Peyer's patch (tissue), 4 donors: ENCODE measurements at places on chromosomes 2 and 18. TPM values are rescaled to one million over a fixed set of nuclear protein-coding genes. Genes with fewer than 3 reads are reported as not detected.

DNA sequence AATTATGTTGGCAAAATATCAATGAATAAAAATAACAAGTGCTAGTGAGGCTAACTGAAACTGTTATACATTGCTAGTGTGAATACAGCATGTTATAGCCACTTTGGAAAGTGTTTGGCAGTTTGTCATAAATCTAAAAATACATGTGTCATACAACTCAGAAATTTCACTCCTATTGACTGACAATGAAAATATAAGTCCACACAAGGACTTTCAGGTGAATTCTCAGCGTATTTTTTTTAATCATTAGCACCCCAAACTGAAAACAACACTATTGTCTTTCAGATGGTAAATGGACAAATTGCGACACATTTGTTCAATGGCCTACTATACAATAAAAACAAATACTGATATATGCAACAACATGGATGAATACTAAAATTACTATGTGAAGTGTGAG, 884.8 kb downstream of the TRIB2 start:
- H3K36me3 ChIP-seq, result no peaks in the 10 kb centered on the region
- H3K27ac ChIP-seq, result no peak overlapping the region
- H3K4me3 ChIP-seq, result no peak overlapping the region
- no peaks in the 10 kb centered on the region for H3K4me1 ChIP-seq
- DNase-seq, result no peak

GRCh38 chr2:168312036-168312822, 64.8 kb upstream of the STK39 start:
- DNase-seq, result no peak
- H3K27ac ChIP-seq, result no peak overlapping the region
- no peaks in the 10 kb centered on the region for H3K4me1 ChIP-seq
- H3K4me3 ChIP-seq, result no peak overlapping the region
- H3K27me3 ChIP-seq, result no peaks in the 10 kb centered on the region

DNA sequence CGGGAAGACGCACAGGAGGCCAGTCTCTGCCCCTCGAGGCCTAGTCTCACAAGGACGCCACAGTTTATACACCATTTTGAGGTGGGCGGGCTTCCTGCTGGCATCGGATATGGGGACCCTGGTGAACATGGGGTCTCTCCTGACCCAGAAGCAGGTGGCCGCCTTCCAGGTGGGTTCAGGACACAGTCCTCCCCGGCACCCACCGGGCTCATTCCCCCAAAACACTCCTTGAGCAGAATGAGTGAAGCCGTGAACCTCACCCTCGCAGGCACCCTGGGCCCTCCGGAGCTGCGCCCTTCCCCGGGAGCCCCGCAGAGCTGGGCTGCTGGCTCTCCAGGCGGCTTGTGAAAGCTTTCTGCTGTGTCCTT, 6.5 kb downstream of the NFATC1 start:
- no peak for DNase-seq
- H3K27ac ChIP-seq, result peak overlapping the region; percentile 72
- H3K4me3 ChIP-seq, result no peak overlapping the region

GRCh38 chr18:48324651-48325050, 84.5 kb downstream of the ZBTB7C start:
- H3K27ac ChIP-seq, result no peak overlapping the region
- H3K36me3 ChIP-seq, result no peaks in the 10 kb centered on the region
- DNase-seq, result no peak
- no peak overlapping the region for H3K4me3 ChIP-seq
- H3K27me3 ChIP-seq, result no peaks in the 10 kb centered on the region

- H3K4me3 ChIP-seq, result no peak overlapping the region
- no peak for DNase-seq
- no peak overlapping the region for H3K27ac ChIP-seq
- no peaks in the 10 kb centered on the region for H3K27me3 ChIP-seq
- H3K4me1 ChIP-seq, result no peaks in the 10 kb centered on the region
Observed at GRCh38 chr18:2776601-2777000, 70.2 kb upstream of the EMILIN2 start.

- no peaks in the 10 kb centered on the region for H3K27me3 ChIP-seq
- no peak overlapping the region for H3K27ac ChIP-seq
- no peaks in the 10 kb centered on the region for H3K36me3 ChIP-seq
- H3K4me3 ChIP-seq, result no peak overlapping the region
- H3K4me1 ChIP-seq, result no peaks in the 10 kb centered on the region
Observed at GRCh38 chr18:10247021-10247741, 207.3 kb upstream of the APCDD1 start.

- H3K27ac ChIP-seq, result peak overlapping the region; percentile 14
- H3K4me1 ChIP-seq, result peaks cover 12% of the 10 kb centered on the region
- no peaks in the 10 kb centered on the region for H3K27me3 ChIP-seq
- peak; percentile 64 for DNase-seq
Observed at GRCh38 chr18:58097121-58097906, 53.3 kb downstream of the NEDD4L start.

DNA sequence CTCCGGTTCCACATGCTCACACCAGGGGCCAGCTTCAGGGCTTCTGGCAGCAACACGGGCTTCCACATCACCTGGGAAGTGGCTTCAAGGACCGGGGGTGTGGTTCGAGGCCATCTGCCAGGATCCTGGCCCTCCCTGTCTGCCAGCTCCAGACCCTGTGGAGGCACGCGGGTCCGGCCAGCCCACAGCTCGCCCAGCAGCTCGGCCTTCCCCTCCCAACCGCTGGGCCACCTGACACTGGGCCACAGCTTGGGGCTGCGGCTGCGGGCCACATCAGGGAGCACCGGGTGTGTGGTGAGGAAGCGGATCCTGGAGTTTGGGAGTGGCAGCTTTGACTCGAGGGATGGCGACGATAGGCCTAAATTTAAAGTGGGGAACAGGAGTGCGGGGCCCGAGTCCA, 7.0 kb downstream of the C2orf81 start:
- DNase-seq, result no peak
- H3K4me3 ChIP-seq, result peak overlapping the region; percentile 42
- H3K27ac ChIP-seq, result peak overlapping the region; percentile 55
- H3K36me3 ChIP-seq, result no peaks in the 10 kb centered on the region

DNA sequence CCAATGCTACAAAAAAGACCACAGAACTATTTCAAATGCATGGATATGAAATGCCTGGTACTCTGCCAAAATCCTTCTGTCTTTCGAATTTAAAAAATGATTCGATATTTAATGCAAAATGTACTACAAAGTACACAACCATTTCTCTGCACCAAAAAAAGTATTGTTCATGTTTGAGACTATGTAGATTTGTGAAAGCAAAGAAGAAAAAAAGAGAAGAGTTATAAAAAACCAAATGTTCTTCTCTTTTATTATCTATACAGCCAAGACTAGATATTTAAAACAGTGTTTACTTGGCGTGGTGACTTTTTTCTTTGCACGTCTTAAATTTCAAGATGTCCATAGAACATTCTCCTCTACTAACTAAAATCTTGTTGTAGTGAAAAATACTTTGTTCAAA, 89.2 kb downstream of the DTNA start:
- no peak for DNase-seq
- no peak overlapping the region for H3K4me3 ChIP-seq
- no peaks in the 10 kb centered on the region for H3K27me3 ChIP-seq

- no peaks in the 10 kb centered on the region for H3K4me1 ChIP-seq
- H3K27me3 ChIP-seq, result no peaks in the 10 kb centered on the region
- H3K36me3 ChIP-seq, result no peaks in the 10 kb centered on the region
- H3K4me3 ChIP-seq, result no peak overlapping the region
- H3K27ac ChIP-seq, result no peak overlapping the region
- no peak for DNase-seq
Observed at GRCh38 chr18:54673936-54674335, 82.9 kb downstream of the DYNAP start.

GRCh38 chr18:57837917-57838548, 34.9 kb upstream of the ATP8B1 start:
- no peak for DNase-seq
- H3K27me3 ChIP-seq, result no peaks in the 10 kb centered on the region
- H3K36me3 ChIP-seq, result no peaks in the 10 kb centered on the region
- H3K27ac ChIP-seq, result no peak overlapping the region
- no peaks in the 10 kb centered on the region for H3K4me1 ChIP-seq

- no peaks in the 10 kb centered on the region for H3K36me3 ChIP-seq
- H3K4me3 ChIP-seq, result no peak overlapping the region
- no peak overlapping the region for H3K27ac ChIP-seq
- H3K27me3 ChIP-seq, result no peaks in the 10 kb centered on the region
- no peak for DNase-seq
Observed at GRCh38 chr2:180669016-180669415, 311.4 kb upstream of the UBE2E3 start.

DNA sequence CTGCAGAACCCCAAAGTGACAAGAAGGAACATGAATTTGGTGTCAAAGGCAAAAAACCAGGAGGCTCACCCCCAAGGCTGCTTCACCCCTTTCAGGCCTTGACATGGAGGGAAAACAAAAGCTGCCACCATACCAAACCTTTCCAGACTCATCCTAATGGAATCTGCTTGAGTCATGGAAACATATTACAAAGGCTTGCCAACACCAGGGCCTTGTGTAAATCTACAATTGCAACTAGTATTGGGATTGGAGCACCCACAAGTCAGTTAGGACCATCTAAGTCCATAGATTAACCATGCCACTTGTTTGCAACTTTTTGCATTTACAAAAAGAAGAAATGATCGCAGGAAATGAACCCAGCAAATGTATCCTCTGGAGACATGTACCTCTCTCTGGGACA, 297.6 kb downstream of the CDCA7 start:
- H3K4me1 ChIP-seq, result no peaks in the 10 kb centered on the region
- DNase-seq, result no peak
- no peak overlapping the region for H3K4me3 ChIP-seq
- H3K27ac ChIP-seq, result no peak overlapping the region

DNA sequence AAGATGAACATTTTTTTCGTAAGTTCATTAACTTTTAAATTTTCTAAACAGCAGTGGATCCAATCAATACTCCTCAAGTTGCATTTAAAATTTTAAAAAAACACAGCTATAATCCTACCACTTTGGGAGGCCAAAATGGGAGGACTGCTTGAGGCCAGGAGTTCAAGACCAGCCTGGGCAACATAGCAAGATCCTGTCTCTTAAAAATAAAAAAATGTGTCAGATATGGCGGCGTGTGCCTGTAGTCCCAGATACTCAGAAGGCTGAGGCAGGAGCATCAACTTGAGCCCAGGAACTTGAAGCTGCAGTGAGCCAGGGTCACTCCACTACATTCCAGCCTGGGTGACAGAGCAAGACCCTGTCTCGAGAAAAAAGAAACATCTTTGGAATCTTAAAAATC, 59.8 kb upstream of the RNU4ATAC start:
- no peak for DNase-seq
- no peak overlapping the region for H3K4me3 ChIP-seq
- H3K27ac ChIP-seq, result no peak overlapping the region

GRCh38 chr2:196307775-196308305, 136.5 kb upstream of the STK17B start:
- H3K27ac ChIP-seq, result no peak overlapping the region
- H3K4me3 ChIP-seq, result no peak overlapping the region
- no peak for DNase-seq
- H3K27me3 ChIP-seq, result no peaks in the 10 kb centered on the region
- no peaks in the 10 kb centered on the region for H3K4me1 ChIP-seq

DNA sequence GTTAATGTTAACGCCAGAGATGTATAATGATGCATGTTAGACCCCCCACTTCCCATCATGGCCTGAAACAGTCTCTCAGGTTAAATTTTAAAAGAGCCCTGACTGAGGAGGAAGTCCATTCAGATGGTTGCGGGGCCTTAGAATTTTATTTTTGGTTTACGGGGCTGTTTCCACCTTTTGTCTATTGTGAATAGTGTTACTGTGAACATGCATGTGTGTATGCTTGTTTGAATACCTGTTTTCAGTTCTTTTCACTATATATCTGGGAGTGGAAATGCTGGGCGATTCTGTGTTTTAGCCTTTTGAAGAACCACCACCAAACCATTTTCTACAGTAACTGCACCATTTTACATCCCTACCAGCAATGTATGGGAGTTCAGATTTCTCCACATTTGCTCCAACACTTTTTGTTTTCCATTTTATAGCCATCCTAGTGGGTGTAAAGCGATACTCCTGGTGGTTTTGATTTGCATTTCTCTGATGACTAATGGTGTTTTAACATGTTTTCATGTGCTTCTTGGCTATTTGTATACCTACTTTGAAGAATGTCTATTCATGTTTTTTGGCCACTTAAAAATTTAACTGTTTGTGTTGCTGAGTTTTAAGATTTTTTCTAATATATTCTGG, 133.0 kb downstream of the MYO3B start:
- H3K4me1 ChIP-seq, result no peaks in the 10 kb centered on the region
- H3K27ac ChIP-seq, result no peak overlapping the region
- DNase-seq, result no peak
- H3K27me3 ChIP-seq, result no peaks in the 10 kb centered on the region
- H3K4me3 ChIP-seq, result no peak overlapping the region
- H3K36me3 ChIP-seq, result no peaks in the 10 kb centered on the region

DNA sequence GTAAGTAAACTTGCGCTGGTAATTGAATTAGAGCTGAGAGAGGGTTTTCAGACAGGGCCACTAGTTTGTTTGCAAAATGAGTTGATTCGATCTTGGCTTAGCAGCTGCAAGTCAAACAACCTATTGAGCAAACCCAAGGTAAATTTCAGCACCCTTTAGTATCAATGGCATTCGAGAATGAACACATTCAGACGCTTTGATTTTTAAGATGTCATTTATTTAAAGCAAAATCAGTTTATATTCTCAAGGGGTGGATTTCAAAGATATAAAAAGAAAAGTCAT, 44.2 kb downstream of the TGIF1 start:
- DNase-seq, result no peak
- H3K4me1 ChIP-seq, result peaks cover 3% of the 10 kb centered on the region
- H3K36me3 ChIP-seq, result no peaks in the 10 kb centered on the region
- H3K4me3 ChIP-seq, result no peak overlapping the region
- H3K27me3 ChIP-seq, result no peaks in the 10 kb centered on the region

- peak within 1 kb of the TSS; percentile 85 for H3K27ac ChIP-seq
- H3K36me3 ChIP-seq, result no peaks in the 10 kb centered on the region
- DNase-seq, result no peak
- no peaks in the 10 kb centered on the region for H3K27me3 ChIP-seq
- peak within 1 kb of the TSS; percentile 58 for H3K4me3 ChIP-seq
- H3K4me1 ChIP-seq, result peaks cover 4% of the 10 kb centered on the region
Observed at GRCh38 chr2:144519934-144520731, at the start of gene ZEB2. TSS of gene ZEB2 (minus strand) at chr2:144520119. CDS start at chr2:144517350, 2,769 bp downstream.

HS1BP3 gene
- total RNA-seq, result 47.3 TPM

TRIM43 gene
- total RNA-seq, result not detected

RNF152 gene
- total RNA-seq, result 88.9 TPM

SERPINB3 gene
- total RNA-seq, result not detected

RAD51AP2 gene
- total RNA-seq, result not detected

FBXO36 gene
- total RNA-seq, result 0.94 TPM

SIX3 gene
- total RNA-seq, result not detected

STARD6 gene
- total RNA-seq, result not detected

CPS1 gene
- 330 TPM for total RNA-seq

SERPINB12 gene
- not detected for total RNA-seq

TCF4 gene
- total RNA-seq, result 190 TPM

DNMT3A gene
- total RNA-seq, result 34.3 TPM
